Activated CD4-positive, alpha-beta T cell treated with anti-CD3 and anti-CD28 coated beads, Interleukin-2, amount 50 U/mL, for 4 hours (primary cell): ENCODE measurements at places on chromosomes 3 and 15.

DNA sequence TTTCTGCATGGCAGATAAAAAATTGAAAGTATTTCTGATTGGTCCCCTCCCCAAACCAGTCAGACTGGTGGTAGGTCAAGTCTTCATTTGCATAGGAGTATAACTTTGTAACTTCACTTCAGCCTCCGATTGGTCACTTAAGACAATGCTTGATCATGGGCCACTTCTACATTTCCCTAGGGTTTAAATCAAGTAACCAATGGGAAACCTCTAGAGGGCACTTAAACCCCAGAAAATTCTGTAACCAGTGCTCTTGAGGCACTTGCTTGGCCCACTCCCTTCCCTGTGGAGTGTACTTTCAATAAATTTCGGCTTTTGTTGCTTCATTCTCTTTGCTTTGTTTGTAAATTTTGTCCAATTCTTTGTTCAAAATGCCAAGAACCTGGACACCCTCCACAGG lies 225.5 kb downstream of the ARPP21 start:
- DNase-seq: no peak

DNA sequence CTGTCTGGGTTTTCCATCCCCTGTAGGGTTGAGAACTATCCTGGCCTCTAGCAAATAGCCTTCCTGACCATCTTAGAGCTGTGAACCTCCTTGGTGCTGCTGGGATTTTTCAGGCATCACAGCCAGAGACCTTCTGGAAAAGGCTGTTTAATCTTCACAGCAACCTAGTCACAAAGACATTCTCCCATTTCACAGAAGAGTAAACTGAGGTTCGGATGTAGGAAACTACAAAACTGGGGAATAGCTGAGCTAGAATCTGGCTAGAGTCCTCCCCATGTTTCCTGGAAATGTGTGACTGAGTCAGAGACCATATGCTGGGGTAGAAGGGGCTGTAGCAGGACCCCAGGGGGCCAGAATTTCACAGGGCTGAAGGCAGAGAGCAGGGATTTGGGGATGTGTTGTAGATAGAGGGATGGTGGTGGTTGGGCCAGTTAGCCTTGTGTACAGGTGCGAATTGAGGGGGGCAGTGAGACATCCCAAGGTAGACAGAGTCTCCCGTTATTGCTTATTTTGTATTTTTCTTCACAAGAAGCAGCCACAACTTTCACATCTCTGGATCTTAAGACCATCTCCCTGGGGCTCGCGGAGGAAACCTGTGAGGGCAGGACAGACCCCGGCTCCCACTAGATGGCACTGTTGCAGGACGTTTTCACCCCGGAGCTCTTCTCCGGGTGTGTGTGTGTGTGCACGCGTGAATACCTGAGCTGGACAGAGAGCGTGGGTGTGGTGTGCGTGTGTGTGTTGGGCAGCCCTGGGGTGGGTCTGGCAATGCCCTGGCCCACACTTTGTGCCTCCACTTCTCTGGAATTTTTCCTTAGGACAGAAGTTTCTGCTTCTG lies 66.9 kb upstream of the PRR23C start:
- DNase-seq: peak; percentile 39

DNA sequence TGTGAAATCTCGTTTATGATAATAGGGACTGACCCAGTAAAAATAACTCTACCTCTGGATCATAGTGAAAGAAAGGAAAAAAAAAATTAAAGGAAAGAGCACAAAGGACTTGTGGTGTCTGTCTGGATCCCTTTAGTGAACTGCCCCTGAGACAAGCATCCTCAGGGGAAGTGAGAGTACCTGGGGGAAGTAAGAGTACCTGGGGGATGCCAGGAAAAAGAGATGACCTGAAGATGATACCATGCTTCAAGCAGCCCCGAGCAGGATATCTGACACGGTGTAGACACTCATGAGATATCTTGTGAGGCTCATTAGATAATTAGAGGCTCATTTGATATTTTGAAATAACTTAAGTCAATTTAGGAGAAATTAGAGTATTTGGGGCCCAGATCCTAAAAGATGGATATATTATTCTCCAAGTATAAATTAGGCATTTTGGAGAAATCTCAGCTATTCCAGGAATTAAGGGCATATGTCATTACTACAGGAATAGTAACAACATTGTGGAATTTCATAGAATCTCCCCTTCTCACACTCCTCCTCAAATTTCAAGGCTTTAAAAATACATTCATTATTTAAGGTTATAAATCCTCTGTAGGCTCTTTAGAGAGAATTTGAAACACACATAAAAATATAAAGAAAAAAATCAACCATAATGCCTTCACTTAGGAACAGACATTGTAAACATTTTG lies 36.3 kb upstream of the PSMD6 start:
- no peak for DNase-seq

DNA sequence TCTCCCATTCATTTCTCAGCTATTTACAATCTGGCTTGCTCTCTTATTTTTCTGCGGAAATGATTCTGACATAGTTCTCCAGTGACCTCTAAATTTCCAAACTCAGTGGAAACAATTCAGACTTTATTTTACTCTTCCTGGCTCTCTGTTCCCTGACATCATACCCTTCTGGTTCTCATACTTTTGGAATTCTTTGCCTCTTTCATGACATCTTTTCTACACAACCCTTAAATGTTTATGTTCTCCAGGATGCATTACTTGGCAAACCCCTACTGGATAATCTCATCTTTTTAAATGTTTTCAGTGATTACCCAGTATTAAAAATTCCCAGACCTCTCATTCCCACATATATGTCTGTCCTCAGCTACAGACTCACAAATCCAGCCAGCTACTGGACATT lies 23.9 kb upstream of the PLSCR4 start:
- DNase-seq: no peak

GRCh38 chr3:79497447-79498111 lies 270.2 kb downstream of the ROBO1 start:
- no peak for DNase-seq

- DNase-seq: no peak
These were observed 78.0 kb upstream of the POU1F1 start for GRCh38 chr3:87354398-87354797.
